ENCODE measurements at places on chromosomes 16 and 17.

DNA sequence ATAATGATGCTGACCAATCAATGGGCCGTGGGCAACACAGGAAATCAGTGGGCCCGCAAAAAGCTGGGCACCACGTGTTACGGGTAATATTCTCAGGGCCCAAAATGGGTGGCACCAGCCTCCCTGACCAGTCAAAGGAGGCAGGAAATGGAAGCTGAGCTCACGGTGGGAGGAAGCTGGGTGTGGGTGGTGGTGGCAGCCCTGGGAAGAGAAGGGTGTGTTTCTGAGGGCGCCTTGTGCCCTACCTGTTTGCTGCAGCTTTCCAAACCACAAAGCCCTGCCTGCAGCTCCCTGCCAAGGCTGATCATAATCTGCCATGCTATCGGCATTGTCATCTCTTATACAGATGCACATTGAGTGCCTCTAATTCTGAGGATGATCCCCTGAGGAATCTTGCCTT lies 457.9 kb downstream of the SLC39A11 start:
- no peak for DNase-seq

DNA sequence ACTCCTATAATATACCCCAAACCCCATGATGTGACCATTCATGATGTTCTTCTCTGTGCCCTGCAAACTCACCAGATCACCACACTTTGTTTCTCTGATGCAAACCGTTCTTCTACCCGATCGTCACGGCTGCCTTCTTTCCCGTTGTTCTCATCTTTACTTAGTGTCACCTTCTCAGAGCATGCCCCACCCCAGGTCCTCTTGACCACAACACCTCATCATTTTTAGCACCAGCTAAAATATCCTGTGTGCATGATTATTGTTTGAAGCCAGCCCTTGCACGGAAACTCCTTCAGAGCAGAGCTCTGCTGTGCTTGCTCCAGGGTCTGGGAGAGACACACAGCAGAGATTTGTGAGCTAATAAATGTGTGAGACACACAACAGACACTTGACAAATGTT lies 38.9 kb upstream of the CREBBP start:
- DNase-seq = no peak

- no peak for DNase-seq
Measured at GRCh38 chr16:73543970-73544599, 496.2 kb upstream of the ZFHX3 start.

GRCh38 chr17:75703591-75703990 lies 17.7 kb upstream of the ITGB4 start:
- DNase-seq = no peak

DNA sequence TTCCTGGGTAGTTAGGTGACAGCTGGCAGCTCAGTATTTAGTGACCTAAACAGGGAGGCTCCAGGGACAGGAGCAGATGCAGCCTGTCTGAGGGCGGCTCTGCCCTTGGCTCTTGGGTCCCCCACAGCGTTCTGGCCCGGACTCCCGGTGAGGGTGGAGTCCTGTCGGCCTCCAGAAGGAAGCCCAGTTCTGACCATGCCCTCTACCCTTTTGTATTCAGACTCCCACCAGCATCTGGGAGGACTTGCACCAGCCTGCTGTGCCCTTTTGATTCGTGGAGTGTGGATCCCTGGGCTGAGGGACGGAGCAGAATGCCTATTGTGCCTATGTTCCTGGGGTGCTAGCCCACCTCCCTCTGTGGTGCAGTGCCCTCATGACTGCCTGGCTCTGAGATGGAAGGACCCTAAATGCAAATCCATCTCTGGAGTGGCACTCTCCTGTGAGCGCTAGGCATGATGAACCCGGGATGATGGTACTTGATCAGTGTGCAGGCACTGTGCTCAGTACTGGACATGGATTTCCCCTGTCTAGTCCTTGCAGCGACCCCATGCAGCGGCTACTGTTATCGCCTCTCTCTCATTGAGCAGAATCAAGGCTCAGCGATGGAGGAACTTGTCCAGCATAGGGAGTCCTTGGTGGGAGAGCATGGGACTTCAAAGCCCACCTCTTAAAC lies 123.1 kb downstream of the SNX29 start:
- no peak for DNase-seq

- DNase-seq = peak; percentile 39
Measured at GRCh38 chr17:73855720-73856333, 211.6 kb upstream of the SDK2 start.

GRCh38 chr17:82101767-82102679 lies 4.0 kb upstream of the FASN start:
- no peak for DNase-seq

- peak; percentile 90 for DNase-seq
Measured at GRCh38 chr17:78375401-78376151, 2.9 kb upstream of the PGS1 start.

DNA sequence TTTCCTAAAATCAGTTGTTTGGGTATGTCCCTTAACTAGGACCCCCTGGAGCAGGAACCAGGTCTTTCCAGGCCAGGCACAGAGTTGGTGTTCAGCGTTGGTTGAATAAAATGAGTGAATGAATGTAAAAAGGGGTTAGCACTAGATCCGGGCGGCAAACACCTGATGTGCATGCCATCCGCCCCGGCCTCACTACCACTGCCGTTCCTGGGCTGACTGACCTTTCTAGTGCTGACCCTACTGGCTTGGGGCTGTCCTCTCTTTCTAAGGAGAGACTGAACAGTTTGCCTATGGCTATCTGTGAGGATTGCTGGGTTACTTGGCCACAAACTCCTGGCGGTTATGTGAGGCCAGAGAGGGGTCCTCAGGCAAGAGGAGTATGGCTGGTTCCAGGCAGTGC lies 10.1 kb upstream of the PHF12 start:
- no peak for DNase-seq

DNA sequence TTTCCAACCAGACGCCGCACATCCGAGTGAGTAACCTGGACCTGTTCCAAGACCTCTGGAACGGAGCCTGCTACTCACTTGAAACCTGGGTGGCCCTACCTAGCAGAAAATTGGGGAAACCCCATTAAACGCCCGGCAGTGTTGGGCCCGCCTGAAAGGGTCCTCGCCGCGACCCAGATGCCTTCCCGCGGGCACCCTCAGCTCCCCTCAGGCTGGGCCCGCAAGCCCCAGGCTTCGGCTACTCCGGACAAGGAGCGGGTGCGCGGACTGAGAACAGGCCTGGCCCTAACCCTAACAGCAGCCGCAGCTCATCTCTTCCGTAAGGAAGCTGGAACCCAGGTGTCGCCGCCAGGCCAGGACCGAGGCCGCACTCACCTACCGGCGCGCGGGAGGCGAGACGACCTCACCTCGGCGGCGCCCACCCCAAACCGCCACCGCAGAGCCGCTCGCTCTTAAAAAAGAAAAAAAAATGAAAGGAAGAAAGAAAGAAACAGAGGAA lies 344 bp downstream of the PSME3IP1 start:
- peak; percentile 59 for DNase-seq

GRCh38 chr17:48126532-48126850 lies 18.9 kb downstream of the SNX11 start:
- DNase-seq = no peak

GRCh38 chr16:4987580-4988374 lies 29.6 kb downstream of the SEC14L5 start:
- DNase-seq = no peak

- no peak for DNase-seq
Measured at GRCh38 chr16:10980813-10981212, 36.4 kb downstream of the CLEC16A start.

GRCh38 chr17:51372345-51373004 lies 112.1 kb downstream of the UTP18 start:
- DNase-seq = peak; percentile 68

GRCh38 chr17:79746889-79747507 lies 16.3 kb downstream of the ENPP7 start:
- no peak for DNase-seq

DNA sequence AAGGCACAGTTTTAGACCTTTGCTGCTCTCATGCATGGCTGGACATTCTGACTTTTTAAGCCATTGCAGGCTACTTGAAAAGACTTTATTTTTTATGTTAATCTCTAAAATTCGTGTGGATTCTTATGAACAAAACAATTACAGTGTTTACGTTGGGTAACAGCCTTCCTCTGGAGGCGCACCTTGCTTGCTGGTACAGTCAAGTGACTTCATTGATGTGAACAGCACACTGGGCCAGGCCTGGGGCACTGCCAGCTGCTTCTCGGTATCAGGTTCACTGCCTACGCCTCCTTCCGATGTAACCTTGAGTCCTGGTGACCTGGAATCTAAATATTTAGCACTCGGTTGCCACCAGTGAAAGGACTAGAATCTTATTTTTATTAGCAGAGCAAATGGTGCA lies 27.8 kb downstream of the MARCHF10 start:
- no peak for DNase-seq

DNA sequence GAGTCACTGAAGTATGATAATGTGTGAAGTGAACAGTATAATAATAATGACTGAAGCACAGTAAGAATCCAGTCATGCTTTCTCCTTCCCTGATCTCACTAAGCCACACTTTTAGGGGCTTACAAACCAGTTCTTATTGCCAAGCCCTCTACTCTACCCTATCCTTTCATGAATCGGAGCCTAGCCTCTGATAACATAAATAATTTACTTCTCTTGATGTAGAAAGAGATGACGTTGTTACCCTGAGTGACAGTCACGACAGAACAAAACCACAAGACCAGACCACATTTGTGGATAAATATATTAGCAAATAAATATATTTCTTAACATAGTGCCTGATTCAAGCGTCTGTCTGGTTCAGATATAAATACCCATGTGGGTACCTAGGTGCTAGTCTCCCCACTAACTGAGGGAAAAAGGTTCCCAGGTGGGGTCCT lies 1.4 kb upstream of the SUPT4H1 start:
- DNase-seq = no peak

GRCh38 chr16:20952139-20952920 lies 51.8 kb downstream of the LYRM1 start:
- peak; percentile 9 for DNase-seq

DNA sequence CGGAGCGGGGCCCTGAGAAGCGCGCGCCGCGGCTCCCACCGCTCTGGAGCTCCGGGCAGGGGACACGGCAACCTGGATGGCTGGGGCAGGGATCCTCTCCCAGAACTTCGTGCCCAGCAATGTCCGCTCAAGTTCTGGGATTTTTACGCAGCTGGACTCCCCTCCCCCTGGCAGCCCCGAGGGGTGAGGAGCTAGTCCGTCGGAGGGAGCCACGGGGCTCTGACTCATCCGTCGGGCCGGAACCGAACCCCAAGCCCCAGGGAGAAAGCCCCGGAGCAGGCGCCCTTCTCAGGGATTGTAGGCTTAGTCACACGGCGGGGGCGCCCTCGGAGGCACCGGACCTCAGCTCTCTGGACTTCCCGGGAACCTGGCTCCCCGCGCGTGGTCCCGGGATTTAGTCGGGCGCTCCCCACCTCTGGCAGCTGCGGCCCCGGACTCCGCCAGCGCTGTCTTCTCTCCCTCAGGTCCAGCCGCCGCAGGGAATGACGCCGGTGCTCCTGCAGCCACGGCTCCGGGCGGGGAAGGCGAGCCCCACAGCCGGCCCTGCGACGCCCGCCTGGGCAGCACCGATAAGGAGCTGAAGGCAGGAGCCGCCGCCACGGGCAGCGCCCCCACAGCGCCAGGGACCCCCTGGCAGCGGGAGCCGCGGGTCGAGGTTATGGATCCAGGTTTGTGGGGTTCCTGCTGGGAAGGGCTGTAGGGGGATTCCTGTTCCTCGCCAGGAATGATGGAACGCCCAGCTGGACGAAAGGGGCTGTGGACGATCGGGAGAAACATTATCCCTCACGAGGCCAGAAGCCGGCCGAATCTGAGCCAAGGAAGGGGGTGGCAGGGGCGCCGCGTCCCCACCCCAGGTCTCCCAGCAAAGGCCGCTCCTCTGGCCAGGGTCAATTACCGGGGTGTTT lies 830 bp downstream of the SPHK1 start:
- DNase-seq = peak; percentile 66

GRCh38 chr17:63365366-63366240 lies 80.5 kb downstream of the CYB561 start:
- DNase-seq = peak; percentile 22

DNA sequence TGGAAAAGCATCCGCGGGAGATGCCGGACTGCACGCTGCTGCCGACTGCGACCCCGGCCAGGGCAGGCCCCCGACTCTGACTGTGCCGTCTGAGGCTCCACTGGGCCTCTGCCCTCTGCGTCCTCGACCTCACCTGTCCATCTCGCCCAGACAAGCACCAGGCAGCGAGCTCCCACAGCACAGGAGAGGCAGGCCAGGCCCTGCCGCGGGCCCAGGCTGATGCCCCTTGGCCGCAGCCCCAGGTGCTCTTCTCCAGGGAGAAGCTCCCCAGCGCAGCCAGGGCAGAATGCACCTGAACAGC lies 98.1 kb upstream of the DNAH17 start:
- no peak for DNase-seq

- no peak for DNase-seq
Measured at GRCh38 chr16:79468121-79468552, 132.4 kb downstream of the MAF start.

GRCh38 chr16:29678691-29679267 lies at the start of gene QPRT:
TSS of gene QPRT (plus strand) at chr16:29679180. CDS start at chr16:29679198, 18 bp downstream.
- DNase-seq = peak; percentile 56

- no peak for DNase-seq
Measured at GRCh38 chr16:74776926-74777325, 2.3 kb upstream of the FA2H start.

- DNase-seq = no peak
Measured at GRCh38 chr16:30147843-30148510, 25.0 kb upstream of the MAPK3 start.

GRCh38 chr17:57889892-57890856 lies 40.3 kb upstream of the MRPS23 start:
- DNase-seq = peak; percentile 66

GRCh38 chr17:17952691-17953090 lies 19.5 kb downstream of the TOM1L2 start:
- no peak for DNase-seq

GRCh38 chr17:61325382-61326073 lies 74.1 kb upstream of the TBX2 start:
- DNase-seq = peak; percentile 89

- DNase-seq = peak; percentile 68
Measured at GRCh38 chr16:73025151-73025855, 22.6 kb downstream of the ZFHX3 start.

- DNase-seq = peak; percentile 13
Measured at GRCh38 chr17:48162946-48163506, 55.5 kb downstream of the SNX11 start.

DNA sequence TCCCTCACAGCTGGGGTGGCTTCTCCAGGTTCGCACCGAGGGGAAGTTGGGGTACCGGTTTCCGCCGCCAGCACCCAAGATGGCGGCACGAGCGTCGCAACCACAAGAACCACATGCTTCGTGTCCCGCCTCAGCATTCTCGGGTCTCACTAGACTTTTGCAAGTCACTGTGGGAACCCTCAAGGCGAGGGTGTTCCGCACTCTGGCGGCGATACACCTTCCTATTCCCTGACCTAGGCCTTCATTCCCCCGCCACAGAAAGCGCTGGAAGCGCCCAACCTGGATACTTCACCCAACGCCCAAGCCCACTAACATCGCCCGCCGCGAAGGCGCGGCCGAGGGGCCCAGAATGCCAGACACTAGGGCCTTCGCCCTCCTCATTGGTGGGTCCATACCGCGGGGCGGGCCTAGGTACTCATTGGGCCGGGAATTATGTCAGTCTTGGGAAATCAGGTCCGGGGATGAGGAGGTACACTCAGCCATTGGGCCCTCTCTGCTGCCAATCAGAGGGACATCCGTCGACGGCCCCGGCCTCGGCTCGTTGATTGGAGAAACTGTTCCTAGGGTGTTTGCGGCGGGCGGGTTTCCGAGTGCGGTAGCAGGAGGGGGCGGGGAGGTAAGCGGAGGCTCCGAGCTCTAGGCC lies at the start of gene NFE2L1:
Gene NFE2L1 (plus strand): TSS at position 619 of the 643 bp plus-strand sequence. CDS start 2,760 bp downstream, outside the sequence.
- peak; percentile 100 for DNase-seq
